Right lung (tissue), 10 donors: ENCODE measurements at places on chromosomes 2 and 18. TPM values are rescaled to one million over a fixed set of nuclear protein-coding genes. Genes with fewer than 3 reads are reported as not detected.
A peak's percentile ranks its signal among the peaks of the same experiment; 100 is the strongest.

GRCh38 chr18:43870626-43871025, 593.3 kb upstream of the SYT4 start:
- no peak for DNase-seq

- DNase-seq, result no peak
These were observed 98.7 kb downstream of the SLC8A1 start for GRCh38 chr2:40353231-40353630.

DNA sequence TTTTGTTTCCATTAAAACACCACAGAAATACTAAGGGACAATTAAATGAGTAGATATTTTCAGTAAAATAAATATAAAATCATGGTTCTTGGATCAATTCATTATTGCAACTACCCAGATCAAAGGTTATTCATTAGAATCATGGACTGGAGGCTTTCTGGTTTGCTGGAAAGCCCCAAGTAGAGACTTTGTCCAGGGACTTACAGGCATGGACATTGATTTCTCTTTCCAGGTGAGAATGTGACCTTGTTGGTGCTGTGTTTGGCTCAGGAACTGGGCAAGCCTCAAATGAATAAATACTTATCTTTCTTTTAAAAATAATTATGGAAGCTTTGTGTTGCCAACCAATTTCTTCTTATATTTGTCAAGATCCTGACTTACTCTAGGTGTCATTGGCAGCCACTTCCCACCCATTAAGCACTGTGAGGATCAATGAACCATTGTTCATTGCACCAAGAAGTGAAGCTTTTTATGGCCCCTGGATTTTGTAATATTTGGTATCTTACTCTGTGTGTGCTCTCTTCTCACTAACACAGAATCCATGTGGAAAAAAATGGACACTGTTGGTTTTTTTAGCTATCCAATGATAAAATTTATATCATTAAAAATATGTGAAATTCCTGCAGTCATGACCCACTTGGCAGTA, 205.8 kb upstream of the NRXN1 start:
- no peak for DNase-seq

GRCh38 chr2:63663013-63663864, 74.5 kb downstream of the MDH1 start:
- DNase-seq, result no peak

- DNase-seq, result no peak
These were observed 148.3 kb downstream of the RHBDD1 start for GRCh38 chr2:226983895-226984749.

GRCh38 chr2:154173919-154174318, 302.2 kb downstream of the GALNT13 start:
- no peak for DNase-seq

CARF gene
- 17.3 TPM for polyA plus RNA-seq

GRCh38 chr2:122639176-122639575, 883.7 kb downstream of the TSN start:
- DNase-seq, result no peak

DNA sequence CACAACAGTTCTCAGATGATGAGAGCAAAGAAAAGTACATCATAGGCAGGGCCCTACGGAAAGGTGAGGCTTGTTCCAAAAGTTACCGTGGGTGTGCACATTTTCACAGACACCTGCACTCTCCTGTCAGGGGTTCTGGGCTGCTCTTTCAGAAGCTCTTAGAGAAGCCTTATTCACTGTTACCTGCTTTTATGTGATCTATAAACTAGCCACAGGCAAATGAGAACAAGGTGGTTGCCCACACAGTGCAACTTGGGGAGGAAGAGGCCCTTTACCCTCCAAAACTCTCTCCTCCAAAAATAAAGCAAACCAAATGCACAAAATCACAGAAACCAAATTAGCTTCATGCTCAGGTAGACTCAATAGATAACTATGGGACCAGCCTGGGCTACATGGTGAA, 11.1 kb upstream of the CUL3 start:
- DNase-seq, result no peak

DNA sequence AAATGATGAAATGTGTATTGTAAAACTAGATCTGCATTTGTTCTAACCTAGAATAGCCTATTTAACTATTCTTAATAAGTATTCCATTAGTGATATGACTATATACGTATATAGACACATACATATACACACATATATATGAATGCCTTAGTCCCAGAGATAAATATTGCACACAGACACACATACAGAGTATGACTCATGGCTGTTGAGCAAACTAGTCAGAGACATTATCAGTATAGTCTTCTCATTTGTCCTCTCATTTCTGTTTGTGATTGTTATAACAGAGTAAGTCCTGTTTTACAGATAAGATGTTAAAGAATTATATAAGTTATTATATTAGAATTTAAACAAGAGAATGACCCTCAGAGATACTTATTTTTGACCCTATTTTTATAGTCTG, 202.5 kb downstream of the CCDC102B start:
- DNase-seq, result no peak

DNA sequence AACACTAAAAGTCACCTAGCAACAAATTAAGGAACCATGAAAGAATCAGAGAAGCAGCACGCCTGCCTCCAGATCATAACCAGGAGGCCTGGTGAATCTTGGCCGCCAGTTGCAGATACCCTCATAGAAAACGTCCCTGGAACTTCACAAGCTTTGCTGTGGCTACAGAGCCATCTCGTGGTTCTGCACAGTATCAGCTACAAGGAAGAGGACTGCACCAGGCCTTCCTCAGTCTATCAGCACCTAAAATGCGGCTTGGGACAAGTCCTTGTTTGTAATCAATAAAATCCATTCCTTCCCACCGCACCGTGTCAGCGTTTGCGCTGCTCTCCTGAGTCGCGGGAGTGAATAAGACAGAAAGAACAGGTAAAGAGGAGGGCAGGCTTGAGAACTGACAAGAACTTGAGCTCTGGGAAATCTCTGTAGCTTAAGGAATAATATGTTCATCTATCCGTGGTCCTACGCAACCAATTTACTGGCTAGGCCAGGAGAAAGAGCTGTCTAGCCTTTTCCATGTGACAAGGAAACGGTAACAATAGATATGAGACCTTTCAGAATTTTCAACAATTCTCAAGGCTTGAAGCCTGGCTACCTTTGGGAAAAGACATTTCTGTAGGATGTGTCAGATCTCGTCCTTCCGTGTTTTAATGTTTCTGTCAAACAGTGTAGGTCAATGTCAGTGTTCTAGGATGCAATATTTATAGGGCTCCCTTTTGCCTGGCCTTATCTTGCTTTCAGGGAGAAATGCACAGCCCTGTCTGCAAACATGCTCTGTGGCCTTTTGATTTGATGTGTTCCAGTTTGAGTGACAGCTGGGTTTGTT, 128.5 kb upstream of the RAB12 start:
- peak; percentile 63 for DNase-seq

CXCR1 gene
- 0.08 TPM for polyA plus RNA-seq

GRCh38 chr18:23573626-23574431, 12.5 kb downstream of the NPC1 start:
- no peak for DNase-seq

DNA sequence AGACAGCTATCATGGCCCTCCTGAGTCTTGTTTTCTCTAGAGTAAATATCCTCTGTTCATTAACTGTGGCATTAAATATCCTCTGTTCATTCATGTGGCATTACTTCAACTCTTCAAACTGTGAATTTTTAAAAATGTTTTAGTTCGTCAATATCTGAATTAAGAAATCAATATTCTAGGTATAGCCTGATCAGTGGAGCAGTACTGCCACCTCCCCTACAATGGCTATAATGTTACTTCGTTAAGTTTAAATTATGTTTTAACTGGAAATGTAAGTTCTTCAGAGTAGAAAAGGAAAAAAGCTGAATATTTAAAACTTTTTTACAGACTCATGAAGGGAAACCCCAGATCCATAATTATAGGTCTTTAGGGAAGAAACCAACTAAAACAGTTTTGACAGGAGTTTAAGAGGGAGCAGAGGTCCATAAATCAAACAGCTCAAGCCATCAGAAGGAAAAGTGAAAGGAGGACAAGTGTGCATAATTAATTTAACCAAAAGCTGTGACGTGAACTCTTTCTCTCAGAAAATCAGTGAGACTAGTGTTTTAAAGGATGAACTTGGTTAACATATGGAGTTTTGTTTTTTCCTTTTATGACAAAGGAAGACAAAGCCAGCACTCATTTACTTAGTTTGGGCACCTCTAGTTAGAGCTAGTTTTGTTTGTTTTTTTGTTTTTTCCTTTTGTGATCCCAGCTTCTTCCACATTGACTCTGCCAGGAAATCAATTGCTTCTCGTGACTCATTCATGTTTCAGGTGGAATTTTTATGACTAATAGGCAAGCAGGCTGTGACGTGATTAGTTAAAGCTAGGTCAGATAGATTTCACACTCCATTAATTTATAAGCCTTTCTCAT, 44.9 kb downstream of the RBBP8 start:
- DNase-seq, result no peak

- DNase-seq, result no peak
These were observed 208.9 kb downstream of the LPIN1 start for GRCh38 chr2:11955314-11955713.

RAB6C gene
- polyA plus RNA-seq, result 0.51 TPM

XRCC5 gene
- 265 TPM for polyA plus RNA-seq

DNA sequence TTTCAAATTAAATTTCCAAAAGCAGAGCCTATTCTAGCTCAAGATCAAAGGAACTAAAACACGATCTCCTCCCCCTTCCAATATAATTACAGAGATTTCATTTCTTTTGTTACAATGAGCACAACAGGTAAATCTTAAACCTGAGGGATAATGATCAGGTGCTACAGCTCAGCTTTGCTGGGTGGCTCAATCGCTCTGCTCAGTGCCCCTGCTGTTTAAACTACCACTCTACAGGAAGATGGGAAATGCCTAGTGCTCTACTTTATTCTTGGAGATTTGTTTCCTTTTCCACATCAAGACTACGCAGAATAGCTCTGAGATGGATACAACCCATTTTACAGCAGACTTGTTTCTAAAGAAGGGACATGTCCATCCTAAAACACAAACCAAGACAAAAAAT, 162.3 kb downstream of the TCF4 start:
- no peak for DNase-seq

DNA sequence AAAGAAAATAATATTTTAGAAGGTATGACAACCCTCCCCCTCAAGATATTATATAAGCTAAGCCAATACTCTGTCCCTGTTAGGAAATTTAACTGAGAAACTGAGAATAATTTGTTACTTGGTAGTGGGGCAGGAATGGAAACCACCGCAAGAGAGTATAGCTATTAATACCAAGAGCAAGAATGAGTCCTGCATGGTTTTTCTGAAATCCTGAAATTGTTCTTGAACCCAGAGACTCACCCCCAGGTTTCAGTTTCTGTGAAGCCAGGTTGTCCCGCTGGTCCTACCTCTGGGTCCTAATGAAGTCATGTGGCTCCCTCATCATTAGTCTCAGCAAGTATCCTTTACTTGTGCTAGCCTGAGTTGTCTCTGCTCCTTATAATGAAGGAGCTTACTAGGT, 671.0 kb upstream of the ACVR2A start:
- DNase-seq, result no peak

- no peak for DNase-seq
These were observed 7.2 kb downstream of the PMS1 start for GRCh38 chr2:189791338-189792042.

GRCh38 chr2:65215946-65216345, 11.7 kb upstream of the ACTR2 start:
- no peak for DNase-seq

GRCh38 chr2:33168922-33169321, 222.2 kb downstream of the LTBP1 start:
- DNase-seq, result no peak

DNA sequence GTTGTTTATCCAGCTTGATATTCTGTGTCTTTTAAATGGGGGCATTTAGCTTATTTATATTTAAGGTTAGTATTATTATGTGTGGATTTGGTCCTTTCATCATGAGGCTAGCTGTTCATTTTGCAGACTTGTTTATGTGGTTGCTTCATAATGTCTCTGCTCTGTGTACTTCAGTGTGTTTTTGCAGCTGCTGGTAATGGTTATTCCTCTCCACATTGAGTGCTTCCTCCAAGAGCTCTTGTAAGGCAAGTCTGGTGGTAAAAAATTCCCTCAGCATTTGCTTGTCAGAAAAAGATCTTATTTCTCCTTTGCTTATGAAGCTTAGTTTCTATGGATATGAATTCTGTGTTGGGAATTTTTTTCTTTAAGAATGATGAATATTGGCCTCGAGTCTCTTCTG, 47.8 kb upstream of the NT5C1B start:
- no peak for DNase-seq

DNA sequence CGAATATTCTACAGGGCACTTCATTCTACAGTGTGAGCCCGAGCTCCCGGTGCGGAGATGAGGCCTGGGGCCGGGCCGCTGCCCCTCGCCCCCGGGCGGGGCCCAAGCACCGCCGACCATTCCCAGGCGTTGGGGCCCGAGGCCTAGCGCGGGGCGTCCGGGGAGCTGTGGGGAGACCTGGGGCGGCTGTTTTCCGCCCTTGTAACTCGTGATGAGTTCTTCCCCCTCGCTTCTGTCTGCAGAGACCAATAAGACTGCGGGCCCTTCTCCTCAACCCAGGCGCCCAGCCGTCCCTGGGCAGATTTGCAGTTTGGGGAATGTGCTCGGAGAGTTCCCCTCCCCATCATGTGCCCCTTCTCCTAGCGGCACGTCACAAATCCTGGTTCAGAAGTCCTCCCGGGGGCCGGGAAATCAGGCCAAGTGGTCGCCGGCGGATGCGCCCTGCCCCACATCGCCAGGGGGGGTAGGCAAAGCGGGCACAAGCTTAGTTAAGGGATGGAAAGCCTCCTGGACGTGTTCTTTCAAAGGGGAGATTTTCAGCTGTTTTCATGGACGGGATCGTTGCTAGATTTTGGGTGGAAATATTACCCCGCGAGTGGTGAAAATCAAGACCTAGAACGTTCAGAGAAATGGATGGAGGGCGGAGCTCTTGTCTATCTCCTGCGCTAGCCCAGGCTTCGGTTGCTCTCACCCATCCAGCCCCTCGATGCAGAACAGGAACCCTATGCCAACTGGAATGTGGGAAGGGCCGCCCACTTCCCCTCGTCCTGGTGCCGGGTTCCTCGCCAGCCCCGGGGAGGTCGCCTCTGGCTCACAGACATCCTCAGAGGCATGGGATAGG, 18.8 kb upstream of the HAAO start:
- DNase-seq, result peak; percentile 80

DNA sequence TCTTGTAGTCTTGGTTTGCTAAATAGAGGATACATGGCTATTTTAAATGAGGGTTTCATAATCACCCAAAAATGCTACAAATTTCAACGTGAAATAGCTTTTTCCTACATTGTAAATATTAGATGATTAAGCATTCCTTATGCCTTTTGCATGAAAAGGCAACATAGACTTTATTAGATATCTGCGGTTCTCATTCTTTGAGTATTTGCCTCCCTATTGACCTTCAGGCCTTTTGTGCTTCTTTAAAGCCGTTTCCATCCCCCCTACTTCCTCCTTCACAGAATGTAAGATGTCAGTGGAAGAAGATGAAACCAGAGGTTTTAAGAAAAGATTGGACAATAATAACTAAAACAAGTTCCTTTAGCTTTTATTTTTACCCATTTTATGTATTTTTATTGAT, 144.1 kb downstream of the UBE2E3 start:
- no peak for DNase-seq
